Endothelial cell of umbilical vein (primary cell): ENCODE measurements at places on chromosomes 6 and 20. TPM values are rescaled to one million over a fixed set of nuclear protein-coding genes. Genes with fewer than 3 reads are reported as not detected.

Gene PTK7
- 65.3 and 65.6 TPM in 2 replicates for total RNA-seq

Gene SLC22A16
- not detected in 2 replicates for total RNA-seq

Gene CCN5
- not detected in 2 replicates for total RNA-seq

Gene DYNLT2
- 0.88 and 1.5 TPM in 2 replicates for total RNA-seq

Gene CCN6
- total RNA-seq: not detected in 2 replicates

Gene LMBRD1
- 14.6 and 16.2 TPM in 2 replicates for total RNA-seq

Gene RHAG
- total RNA-seq: not detected in 2 replicates

Gene PSMB8
- 25.7 and 40.1 TPM in 2 replicates for total RNA-seq
